ENCODE measurements at places on chromosomes 4 and X.

DNA sequence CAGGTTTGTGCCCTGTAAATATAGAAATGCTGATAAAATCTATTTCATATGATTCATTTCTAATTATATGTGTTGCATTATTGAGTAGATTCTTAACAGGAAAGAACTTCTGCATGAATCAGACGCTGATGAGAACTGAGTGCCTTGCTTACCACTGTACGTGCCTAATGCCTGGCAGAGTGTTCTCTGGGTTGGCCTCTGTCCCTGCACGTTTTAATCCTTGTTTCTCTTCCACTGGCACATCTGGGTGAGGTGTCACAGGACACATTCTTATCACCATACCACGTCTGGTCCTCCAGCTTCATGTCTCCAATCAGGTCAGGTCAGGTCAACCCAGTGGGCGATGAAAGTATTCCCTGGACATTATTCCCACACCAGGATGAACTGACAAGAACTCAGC is 53.6 kb downstream of the KLF3 start:
- peak; percentile 8 for DNase-seq

DNA sequence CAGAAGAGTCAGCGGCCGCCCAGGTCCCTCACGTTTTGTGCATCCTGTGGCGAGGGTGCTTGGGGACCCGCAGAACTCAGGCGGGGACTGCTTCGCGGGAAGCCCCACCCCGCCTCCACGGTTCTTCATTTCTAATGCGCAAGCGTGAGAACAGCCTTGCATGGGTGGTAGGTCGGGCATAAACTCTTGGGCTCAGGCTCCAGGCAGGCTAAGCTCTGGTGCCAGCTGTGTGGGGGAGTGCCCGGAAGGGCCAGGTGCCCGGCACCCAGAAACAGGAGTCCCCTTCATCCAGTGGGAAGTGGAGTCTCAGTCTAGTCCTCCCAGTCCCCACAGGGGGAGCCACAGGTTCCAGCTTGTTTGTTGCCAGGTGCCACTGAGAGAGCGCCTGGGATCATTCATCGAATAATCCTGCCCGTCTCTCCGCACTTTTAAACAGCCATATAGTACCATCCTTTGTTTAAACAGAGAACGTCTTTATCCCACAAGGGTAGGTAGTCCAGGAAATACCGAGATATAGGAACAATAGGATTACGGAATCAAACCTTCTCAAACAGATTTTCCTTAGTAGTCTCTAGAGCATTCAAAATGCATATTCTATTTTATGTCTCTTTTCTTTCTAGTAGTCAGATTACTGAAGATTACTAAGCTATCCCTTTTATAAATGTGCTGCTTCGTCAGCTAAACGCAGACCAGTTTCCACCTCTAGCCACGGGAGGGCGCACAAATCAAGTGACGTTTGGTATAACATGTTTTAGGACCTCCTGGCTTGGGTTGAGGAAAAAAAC is 12.7 kb upstream of the RBBP7 start:
- DNase-seq: peak; percentile 72

DNA sequence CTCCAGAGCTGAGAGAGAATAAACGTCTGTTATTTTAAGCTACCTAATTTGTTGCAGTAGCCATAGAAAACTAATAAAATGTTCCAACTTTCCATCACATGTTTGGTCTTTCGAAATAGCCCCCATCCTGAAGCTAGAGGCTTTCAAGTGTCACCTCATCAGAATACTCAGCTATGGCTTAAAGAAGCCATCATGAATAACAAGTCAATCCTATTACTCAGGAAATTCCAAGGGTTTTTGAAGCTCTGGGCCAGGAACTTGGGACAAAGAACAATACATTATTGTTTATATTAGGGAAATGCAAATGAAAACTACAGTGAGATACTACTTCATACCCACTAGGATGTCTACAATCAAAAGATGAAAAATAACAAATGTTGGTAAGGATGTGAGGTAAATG is 42.2 kb downstream of the TBCK start:
- no peak for DNase-seq

DNA sequence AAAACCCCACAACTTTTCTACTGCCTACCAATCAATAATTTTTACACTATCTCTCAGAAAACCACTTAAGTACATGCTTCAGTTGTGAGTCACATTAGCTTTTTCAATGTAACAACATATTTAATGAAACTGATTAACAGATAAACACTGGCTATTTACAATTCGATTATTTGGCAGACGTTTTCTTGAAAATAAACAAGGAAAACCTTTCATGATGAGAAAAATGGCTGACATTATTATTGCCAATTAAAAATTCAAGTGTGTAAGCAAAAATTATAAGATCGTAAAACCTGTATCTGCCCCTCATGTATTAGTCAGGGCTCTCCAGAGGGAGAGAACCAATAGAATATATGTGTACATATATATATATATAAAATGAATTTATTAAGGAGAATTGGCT is 1555.5 kb upstream of the IGFBP7 start:
- no peak for DNase-seq
